ENCODE measurements at places on chromosomes 3 and 15.

DNA sequence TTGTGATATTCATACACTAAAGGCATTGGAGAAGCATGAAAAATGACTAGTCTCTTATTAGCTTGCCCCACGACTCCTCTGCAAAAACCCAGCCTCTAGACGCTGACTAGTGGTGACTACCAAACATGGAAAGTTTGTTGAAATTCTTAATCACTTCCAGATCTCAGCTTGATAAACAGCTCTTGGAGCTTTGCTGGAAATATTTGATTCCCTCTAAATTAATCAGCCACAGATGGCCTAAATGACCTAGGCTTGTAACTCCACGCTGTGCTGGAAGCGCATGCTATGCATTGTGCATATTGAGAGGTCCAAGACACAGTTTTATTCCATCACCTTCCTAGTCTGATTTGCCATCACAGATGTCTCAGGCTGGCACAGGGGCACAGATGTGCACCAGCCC, 244.7 kb upstream of the ST8SIA2 start:
- no peak for DNase-seq

- no peak for DNase-seq
Observed at GRCh38 chr15:31554261-31554660, 227.6 kb downstream of the KLF13 start.

GRCh38 chr3:5840056-5840455, 652.5 kb downstream of the EDEM1 start:
- no peak for DNase-seq

DNA sequence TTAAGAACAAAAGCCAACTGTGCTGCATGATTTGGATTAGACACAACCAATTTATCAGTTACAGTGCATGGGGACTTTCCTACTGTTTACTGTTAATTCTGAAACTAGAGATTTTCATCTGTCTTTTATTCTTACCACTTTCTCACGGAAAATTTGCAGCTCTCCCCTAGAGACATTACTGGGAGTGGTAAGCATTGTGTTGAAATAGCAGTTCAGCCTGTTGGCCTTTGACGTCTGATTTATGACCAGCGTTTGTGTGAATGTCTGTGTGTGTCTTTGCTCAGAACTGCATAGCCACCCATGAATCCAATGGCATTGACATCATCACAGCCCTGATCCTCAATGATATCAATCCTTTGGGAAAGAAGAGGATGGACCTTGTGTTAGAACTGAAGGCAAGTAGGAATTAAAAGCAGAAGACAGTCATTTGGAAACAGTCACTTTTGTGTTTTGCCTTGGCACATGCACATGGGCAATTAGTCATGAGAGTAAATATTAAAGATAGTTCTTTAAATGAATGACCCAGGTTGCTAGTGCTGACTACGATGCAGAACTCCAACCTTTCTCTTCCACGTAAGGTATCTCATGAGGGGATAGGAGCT, 202.2 kb upstream of the BHLHE40 start:
- no peak for DNase-seq

All from nephron progenitor cell (in vitro differentiated cells).